ENCODE measurements at places on chromosomes 16 and 17.

GRCh38 chr16:23432176-23433128 lies 20.5 kb downstream of the COG7 start:
- no peak for DNase-seq

DNA sequence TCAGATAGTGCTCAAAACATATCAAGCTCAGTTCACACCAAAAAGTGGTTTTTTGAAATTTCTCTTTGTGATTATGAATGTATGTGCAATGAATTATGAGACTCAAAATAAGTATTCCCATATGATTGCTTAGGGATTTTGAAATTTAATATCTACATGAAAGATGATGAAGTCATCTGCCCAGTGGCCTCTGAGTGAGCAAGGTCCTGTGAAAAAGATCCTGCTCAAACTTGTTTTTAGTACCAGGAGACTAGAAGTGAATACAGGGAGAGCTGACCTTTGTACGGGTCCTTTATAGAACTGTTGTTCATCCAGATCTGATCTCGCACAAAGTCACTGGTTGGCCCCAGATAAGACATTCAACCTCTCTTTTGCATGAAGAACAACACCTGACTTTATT lies 151.9 kb upstream of the MAF start:
- no peak for DNase-seq

GRCh38 chr16:78770353-78771091 lies 671.1 kb downstream of the WWOX start:
- DNase-seq = peak; percentile 64

GRCh38 chr16:68948230-68948910 lies 105.0 kb downstream of the TANGO6 start:
- no peak for DNase-seq

DNA sequence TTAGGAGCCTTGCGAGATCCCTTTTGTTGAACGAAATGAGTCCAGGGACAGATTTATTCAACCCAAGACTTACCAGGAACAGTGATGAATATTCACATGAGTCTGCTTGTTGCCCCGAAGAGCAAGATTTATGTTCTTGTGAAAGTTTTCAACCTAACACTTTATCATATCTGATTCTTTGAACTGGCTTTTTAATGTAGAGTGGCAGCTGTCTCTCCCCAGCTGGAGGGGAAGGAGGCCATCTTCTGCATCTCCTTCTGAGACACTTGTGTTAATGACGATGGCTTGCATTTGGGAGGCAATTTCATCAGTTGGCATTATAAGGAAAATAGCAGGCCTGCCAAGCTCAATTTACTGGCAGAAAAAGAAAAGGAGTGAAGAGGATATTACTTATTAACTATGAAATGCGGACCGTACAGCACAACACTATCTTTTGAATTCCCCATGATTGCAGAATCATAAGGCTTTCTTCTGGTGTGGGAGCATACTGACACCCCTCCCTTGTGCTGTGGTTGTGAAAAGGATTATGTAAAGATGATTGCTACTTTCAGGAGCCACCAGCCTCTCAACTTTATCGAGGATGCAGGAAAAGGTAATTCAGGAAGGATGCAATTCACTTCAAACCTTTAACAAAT lies 35.7 kb downstream of the SMARCE1 start:
- DNase-seq = no peak

GRCh38 chr17:57940231-57940630 lies 15.0 kb downstream of the CUEDC1 start:
- DNase-seq = no peak

DNA sequence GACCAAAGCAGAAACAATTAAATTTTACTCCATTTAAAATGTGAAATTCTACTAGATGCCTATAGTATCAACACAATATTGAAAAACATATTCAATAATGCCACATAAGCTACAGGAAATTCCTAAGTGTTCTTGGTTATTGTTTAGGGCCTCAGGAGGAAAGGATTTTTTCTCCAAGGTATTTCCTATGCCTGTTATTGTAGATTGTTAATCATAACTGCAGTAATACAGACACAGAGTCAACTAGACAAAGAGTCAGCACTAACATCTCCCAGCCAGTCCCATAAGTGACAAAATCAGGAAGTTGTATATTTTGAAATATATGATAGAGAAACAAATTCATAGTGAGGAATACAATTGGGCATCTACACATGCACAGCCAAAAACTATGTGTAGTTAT lies 782.7 kb upstream of the KIF2B start:
- no peak for DNase-seq

DNA sequence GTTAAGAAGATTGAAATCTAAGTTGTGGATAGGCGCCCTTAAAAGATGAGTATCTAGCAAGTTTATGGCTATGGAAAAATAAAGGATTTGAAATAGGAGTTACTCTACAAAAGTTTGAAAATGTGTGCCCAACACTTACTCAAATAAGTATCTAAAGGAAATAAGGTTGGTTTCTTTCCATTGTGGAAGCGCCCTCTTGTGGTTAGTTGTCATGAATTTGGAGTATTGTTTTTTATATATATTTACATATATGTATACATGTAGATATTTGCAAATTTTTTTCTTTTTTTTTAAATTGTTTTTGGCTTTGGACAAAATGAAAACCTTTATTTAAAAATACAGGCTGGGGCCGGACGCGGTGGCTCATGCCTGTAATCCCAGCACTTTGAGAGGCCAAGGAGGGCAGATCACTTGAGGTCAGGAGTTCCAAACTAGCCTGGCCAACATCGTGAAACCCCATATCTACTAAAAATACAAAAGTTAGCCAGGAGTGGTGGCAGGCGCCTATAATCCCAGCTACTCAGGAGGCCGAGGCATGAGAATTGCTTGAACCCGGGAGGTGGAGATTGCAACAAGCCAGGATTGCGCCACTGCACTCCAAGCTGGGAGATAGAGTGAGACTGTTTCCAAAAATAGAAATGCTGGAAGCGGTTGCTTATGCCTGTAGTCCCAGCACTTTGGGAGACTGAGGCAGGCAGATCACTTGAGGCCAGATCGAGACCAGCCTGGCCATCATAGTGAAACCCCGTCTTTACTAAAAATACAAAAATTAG lies 24.0 kb upstream of the VPS4A start:
- peak; percentile 46 for DNase-seq

- no peak for DNase-seq
Measured at GRCh38 chr16:48681520-48681919, 71.5 kb upstream of the N4BP1 start.

- DNase-seq = no peak
Measured at GRCh38 chr16:6125483-6126259, 1028.1 kb upstream of the EEF2KMT start.

DNA sequence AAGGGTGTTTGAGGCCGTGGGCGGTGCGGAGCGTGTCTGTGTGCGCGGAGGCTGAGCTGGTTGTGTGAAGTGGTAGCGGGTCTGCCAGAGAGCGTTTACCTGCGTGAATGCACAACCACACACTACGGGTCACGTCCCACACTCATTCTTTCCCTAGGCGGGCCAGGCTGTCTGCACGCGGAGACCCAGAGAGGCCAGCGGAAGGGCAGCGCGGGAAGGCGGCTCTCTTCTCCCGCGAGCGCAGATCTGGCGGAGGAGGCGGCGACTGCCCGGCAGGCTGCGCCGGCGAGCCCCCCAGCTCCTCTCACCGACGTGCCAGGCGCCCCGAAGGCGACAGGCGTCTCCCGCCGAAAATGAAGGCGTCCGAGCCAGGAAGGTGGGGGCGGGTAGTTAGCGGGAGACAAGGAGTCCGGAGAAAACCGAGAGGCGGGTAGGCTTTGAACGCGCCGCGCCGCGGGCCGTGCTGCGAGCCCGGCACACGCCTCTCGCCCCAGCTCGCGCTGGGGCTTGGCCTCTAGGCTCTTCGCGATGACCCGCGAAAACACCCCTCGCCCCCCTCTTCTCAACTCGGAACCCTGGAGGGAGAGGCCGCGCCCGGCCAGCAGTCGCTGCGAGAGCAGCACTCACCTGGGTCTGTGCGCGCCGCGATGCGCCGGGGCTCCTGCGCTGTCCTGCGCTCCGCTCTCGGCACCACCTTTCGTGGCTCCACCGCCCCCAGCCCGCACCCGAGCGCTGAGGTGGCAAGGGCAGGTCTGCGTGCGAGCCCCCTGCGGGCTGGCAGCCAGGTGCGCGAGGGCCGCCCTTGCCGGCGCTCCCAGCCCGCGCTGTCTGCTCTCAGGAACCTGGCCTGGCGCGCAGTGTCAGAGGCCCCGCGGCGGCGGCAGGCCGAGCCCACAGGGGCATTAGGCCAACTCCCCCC lies 2.0 kb upstream of the FOXF1 start:
- DNase-seq = no peak
